CD4-positive, alpha-beta memory T cell (primary cell): ENCODE measurements at places on chromosomes 2 and 18.
A peak's percentile ranks its signal among the peaks of the same experiment; 100 is the strongest.

- DNase-seq = peak; percentile 12
Measured at GRCh38 chr2:112920923-112921532, 10.1 kb downstream of the IL37 start.

GRCh38 chr2:186058614-186059013 is 320.0 kb downstream of the FSIP2 start:
- DNase-seq = no peak

GRCh38 chr2:12549641-12550040 is 167.1 kb upstream of the TRIB2 start:
- no peak for DNase-seq

DNA sequence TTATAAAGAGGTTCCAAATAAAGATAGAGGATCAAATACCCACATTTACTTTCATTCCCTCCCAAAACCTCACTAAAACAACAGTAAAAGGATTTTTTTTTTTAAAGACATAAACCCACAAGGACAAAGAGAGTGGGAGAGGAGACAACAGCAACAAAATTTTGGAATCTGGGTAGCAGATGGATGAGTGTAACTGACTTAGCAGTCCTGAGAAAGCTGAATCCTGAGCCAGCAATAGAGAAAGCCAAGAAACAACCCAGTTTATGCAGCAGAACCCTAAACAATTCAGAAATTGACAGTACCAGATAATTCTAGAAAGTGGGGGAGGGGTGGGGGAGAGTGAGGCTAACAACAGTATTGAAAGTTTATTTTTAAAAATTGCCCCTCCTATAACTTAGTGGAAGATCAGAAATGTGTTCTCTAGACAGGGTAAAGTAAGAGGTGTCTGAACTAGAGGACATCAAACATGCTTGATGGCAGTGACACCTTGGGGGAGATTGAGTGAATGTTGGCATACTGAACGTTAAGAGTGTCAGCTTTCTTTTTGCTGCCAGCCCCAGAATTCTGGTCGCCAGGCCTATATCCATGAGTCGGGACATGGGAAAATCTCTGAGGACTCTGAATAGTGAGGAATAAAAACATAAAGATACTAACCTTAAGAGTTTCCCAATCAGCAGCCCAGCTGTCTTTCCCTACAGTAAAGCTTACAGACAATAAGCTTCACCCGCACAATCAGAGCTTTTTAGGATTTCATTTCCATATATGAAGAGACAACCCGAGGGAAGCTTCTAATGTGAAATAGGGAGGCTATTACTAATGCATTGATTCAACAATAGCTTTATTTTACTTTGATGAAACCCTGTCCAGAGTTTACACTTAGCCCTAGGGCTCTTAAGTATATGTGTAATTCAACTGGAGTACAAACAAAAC is 128.0 kb upstream of the ALPP start:
- no peak for DNase-seq

DNA sequence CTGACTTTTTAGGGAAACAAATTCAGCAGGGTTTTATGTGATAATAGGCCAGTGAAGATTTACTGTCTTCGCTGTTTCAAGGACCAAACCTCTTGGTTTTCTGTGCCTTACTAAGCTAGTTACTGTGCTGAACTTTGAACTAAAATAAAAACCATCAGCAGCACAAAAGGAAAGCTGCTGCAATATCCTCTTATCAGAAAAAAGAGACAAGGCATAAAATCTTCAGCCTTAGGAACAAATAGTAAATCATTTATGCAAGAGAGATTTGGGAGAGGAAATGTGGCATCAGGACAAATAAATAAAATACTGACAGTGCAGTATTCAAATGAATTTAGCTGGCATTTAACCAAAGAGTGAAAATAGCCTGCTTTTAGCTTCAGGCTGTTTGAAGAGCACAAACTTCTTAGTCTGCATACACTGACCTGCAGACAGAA is 64.1 kb upstream of the EHBP1 start:
- no peak for DNase-seq

DNA sequence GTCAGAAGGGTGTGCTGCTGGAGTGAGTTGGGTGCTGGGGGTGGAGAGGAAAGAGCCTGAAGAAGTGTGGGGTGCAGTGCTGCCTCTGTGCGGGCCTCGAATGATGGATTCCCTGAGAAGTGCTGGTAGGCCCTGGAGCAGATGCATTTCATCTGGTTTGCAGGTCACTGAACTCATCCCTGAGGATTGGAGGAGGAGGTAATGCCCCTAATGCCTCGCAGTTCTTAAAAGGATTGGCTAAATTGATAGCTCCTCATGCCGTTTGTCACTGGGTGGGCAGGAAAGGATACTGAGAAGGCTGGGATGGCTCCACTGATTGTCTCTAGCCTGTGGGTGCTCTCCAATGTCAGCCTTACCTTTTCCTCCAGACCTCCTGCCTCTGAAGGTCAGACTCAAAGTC is 74.1 kb downstream of the CTIF start:
- DNase-seq = no peak

GRCh38 chr2:31255911-31256571 is 22.1 kb downstream of the EHD3 start:
- no peak for DNase-seq

- no peak for DNase-seq
Measured at GRCh38 chr2:37819186-37819585, 105.9 kb upstream of the RMDN2 start.

GRCh38 chr2:214934006-214934405 is 124.5 kb upstream of the BARD1 start:
- DNase-seq = no peak

- DNase-seq = no peak
Measured at GRCh38 chr2:68548396-68548795, 81.0 kb downstream of the APLF start.

DNA sequence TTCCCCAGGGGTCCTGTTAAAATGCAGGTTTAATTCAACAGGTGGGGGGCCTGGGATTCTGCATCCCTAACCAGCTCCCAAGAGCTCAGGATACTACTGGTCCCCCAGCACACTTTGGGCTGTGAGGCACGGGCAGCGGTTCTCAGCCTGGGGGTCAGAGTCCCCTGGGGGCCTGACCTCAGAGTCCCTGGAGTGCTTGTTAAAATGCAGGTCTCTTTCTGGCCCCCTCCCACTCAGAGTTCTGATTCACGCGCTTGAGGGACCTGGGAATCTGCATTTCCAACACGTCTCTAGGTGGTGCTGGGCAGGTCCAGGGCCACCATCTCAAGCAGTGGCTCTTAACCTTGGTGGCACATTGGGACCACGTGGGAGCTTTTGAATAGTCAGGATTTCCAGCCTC is 2.8 kb upstream of the OTOS start:
- no peak for DNase-seq

GRCh38 chr2:2264416-2264815 is 66.7 kb downstream of the MYT1L start:
- DNase-seq = no peak

GRCh38 chr18:13377496-13377895 is 158.9 kb downstream of the LDLRAD4 start:
- DNase-seq = peak; percentile 24

DNA sequence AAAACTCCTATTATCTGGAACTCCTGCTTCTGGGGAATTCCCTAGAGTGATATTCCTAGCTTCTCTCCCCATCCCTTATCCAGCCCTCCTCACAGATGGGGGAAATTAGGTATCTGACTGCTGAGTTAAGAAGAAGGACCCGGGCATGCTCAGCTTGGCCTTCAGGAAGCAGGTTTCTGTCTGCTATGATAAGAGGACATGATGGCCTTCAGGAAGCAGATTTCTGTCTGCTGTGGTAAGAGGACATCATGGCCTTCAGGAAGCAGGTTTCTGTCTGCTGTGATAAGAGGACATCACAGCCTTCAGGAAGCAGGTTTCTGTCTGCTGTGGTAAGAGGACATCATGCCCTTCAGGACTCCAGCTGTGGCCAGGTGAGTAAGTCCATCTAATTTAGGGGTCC is 65.2 kb downstream of the PLEKHM3 start:
- no peak for DNase-seq

DNA sequence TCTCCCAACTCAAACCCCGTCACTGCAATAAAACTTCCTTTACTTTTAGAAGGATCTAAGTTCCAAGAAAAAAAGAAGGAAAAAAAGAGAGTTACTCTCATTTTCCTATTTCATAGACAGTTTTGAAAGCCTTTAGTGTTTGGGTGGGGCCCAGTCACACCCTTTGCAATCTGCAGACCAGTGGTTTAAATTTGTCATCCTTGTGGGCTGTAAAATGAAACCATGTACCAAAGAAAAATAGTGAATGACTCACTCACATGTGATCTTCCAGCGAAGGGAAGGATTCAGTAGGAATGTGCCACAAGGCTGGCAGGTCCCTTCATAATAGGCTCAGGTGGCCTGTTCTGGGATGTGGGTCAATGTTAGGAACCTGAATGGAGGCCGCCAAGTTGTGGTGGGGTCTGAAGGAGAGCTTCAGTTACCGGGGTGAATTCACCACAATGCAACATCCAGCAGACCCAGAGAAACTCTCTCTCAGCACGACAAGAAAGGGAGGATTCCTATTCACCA is 28.3 kb downstream of the ANXA4 start:
- DNase-seq = no peak

DNA sequence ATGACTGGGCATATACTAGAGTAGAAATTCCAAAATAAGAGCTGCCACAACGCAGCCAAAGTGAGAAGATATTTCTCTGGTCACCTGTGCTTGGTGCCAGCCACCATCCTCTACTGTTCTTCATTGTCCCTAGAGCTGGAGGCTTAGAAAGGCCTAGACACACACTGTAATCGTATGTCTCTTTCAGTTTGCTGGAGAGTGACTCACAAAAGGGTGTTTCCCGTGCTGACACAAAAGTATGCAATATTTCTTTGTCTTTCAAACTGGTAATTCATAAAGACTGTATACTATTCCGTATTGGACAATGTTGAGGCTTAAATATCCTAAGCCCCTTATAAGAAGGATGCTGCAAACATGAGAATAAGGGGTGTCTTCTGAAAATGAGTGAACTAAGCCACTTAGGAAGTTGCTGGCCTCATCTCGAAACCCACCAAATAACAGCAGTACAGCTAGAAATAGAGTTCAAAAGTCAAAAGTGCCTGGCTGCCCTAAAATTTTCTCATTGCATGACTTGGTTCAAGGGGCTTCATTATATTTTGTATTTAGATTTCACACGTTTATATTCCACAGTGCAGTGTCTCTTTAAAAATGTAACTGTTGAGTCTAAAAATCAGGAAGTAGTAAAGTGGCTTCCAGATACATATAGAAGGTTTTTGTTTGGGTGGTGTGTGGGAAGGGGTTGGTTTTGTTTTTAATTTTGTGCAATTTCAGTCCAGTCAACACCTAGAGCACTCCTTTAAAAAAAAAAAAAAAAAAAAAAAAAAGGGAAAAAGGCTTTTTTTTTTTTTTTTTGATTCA is 601.1 kb downstream of the ARHGAP15 start:
- DNase-seq = no peak
